CD4-positive, alpha-beta T cell (primary cell): ENCODE measurements at places on chromosomes 6 and 20.

- no peak overlapping the region for H3K27ac ChIP-seq
- H3K36me3 ChIP-seq: no peaks in the 10 kb centered on the region
- H3K4me3 ChIP-seq: no peak overlapping the region
- no peaks in the 10 kb centered on the region for H3K4me1 ChIP-seq
Measured at GRCh38 chr20:4260102-4260501, 244.7 kb upstream of the RNF24 start.

DNA sequence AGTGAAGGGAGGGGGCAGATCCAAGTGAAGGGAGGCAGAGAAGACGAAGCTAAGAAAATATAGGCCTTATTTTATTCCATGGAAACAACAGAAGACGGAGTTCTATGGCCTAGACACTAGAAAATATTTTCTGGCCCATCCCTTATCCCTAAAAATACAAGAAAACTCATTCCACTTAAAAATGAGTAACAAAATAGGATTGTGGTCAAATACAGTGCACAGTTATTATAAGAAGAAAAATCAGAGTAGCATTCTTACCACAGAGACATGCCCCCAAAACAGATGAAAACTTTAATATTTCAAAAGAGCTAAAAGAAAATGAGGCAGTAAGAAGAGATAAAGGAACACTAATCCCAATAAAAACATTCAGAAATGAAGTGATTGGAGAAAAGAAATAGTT, 202.9 kb downstream of the GMPR start:
- DNase-seq: no peak
- no peak overlapping the region for H3K4me3 ChIP-seq
- H3K27me3 ChIP-seq: no peaks in the 10 kb centered on the region
- no peak overlapping the region for H3K27ac ChIP-seq
- H3K36me3 ChIP-seq: peaks cover 5% of the 10 kb centered on the region

- no peak for DNase-seq
- peaks cover 9% of the 10 kb centered on the region for H3K4me1 ChIP-seq
- no peaks in the 10 kb centered on the region for H3K27me3 ChIP-seq
- H3K4me3 ChIP-seq: no peak overlapping the region
- peaks cover 99% of the 10 kb centered on the region for H3K36me3 ChIP-seq
Measured at GRCh38 chr6:24825130-24825630, 26.5 kb upstream of the ARMH2 start.

DNA sequence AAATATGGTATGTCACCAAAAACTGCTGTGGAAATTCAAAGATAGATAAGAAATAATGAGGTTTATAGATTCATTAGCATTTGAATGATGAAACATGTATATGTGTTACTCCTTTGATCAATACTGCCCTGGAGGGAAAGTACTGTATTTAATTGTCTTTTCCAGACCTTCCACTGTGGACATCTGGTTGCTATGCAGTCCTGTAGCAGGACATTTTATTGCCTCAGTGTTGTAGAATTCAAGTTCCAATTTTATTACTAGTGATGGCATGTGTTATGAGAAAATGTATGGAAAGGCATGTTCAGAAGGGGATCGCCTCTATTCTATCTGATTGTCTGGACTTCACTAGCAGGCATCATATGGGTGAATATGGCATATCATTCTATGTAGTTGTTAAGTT, 391.0 kb downstream of the TFAP2B start:
- no peaks in the 10 kb centered on the region for H3K27me3 ChIP-seq
- H3K36me3 ChIP-seq: no peaks in the 10 kb centered on the region
- H3K4me1 ChIP-seq: no peaks in the 10 kb centered on the region
- no peak overlapping the region for H3K4me3 ChIP-seq

DNA sequence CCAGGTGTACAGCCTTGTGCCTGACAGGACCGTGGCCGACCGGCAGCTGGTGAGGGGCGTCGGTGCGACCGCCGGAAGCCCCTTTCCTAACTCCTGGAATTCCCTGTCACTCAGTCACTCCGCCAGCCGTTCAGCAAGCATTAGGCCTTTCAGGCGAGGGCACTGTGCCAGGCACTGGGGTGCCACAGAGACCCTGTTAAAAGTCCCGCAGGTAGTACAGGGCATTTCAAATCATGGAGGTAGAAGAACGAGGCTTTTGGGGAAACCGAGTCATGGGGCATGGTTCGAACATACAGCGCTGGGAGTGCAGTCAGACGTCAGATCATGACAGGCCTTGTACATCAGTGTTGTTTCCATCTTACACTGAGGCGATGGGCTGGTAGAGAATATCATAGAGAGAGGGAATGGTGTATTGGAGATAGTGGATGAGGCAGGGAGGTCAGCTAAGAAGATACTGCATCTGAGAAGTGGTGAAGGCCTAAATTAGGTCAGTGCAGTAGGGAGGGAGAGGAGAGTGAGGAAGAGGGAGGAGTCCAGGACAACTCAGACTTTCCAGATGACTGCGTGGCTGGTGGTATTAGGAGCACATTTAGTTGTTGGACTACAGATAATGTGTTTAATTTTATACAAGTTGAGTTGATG, 892 bp upstream of the DXO start:
- no peak for DNase-seq
- H3K4me3 ChIP-seq: peak overlapping the region; percentile 84
- H3K27ac ChIP-seq: peak overlapping the region; percentile 99
- H3K36me3 ChIP-seq: peaks cover 28% of the 10 kb centered on the region
- no peaks in the 10 kb centered on the region for H3K27me3 ChIP-seq
